ENCODE measurements at places on chromosomes 2 and 18.

DNA sequence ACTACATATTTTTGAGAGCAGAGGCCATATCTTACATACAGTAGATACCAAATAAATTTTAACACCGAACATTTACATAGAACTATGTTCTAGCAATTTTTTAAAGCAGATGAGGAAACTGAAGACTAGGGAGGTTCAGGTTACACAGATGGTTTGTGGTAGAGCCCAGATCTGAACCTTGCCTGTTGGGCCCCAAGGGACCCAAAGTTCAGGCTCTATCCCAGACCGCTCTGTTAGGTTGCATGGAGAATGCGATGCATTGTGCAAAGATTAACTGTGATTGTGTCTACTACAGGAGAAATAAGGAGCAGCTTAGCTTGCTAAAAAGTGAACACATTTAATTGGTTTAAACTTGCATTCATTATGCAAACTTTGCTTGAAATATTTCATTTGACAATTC is 16.4 kb upstream of the DSC3 start:
- no peak for DNase-seq

DNA sequence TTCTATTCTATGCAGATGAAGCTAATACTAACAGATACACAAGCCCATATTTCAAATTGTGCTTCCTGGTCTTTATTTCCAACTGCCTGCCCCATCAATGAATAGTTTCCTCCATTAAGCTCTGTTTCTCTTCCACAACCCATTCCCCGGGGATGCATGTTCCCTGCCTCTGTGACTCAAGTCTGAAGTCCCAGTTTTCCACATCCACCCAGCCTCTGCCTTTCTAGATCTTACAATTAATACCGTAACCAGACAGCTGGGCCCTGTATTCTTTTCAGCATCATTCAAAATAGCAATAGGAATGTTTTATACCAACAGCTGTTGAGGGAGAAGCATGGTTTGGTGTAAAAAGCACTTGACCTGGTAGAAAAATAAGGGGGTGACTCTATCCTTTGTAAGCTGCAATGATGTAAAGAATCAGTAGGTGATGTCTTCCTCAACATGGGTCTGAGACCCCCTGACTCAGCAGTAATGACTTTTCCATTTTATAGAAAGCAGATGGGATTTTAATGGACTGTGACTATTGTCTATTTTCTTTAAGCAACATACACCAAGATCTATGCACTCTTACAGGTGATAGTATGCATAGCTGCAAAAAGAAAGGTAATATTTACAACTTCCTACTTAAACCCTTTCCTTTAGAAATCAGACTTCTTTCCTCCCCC is 46.1 kb upstream of the DAPL1 start:
- no peak for DNase-seq

DNA sequence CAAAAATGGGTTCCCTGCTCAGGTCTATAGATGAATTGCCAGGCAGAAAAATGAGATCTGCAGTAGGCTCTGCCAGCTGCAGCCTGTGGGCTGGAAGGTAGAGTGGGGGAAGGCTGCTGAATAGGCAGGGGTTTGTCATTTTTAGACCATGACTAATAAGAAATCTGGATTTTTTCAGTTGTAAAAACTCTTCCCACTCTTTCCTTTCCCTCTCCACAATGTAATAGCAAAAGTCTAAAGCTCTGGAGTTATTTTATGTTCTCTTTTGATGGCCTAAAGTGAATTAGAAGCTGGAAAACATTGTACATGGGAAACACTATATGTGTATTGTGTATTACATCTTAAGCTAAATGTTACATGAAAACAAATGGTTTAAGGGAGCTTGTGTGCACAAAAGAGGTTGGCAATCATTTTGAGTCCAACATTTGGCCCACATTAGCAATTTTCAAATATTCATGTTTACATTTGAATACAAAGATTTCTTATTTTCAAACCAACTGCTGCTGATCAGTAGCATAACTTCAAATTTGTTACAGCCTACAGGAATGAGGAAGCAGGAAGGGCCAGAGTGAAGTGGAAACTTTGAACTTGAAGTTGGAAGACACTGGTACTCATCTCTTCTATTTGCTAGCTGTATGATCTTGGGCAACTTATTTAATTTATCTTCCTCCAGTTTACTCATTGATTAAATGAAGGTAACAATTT is 407.1 kb downstream of the SLC4A3 start:
- no peak for DNase-seq

DNA sequence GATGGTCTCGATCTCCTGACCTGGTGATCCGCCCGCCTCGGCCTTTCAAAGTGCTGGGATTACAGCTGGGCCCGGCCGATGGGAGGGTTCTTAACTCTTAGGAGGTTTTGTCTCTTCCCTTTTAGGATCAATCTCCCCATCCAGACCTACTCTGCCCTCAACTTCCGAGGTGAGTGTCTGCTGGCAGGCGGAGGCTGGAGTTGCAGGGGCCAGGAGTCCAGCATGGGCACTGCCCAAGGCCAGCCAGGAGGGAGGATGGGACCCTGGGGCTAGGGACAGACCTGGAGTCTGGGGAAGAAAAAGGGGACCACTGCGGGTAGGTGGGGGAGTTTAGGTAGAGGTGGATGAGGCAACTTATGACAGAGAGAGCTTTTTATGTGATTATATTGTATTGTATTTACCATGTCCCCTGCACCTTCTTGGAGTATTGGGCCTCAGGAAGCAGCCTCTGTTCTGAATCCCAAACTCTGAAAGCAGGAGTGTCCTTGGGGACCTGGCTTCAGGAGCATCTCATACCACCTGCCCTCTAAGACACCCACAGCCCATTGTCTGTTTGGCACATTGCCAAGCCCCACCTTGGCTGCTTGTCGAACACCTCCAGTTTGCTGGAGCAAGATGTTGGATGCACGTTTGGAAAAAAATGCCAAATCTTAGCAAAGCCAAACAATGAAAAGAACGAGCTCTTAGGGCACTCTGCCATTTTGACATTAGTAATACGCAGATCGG is 5.6 kb downstream of the DES start:
- DNase-seq = no peak

- DNase-seq = no peak
Measured at GRCh38 chr2:1619556-1619955, 124.8 kb downstream of the PXDN start.

GRCh38 chr2:158178646-158179045 is 77.0 kb downstream of the UPP2 start:
- no peak for DNase-seq

DNA sequence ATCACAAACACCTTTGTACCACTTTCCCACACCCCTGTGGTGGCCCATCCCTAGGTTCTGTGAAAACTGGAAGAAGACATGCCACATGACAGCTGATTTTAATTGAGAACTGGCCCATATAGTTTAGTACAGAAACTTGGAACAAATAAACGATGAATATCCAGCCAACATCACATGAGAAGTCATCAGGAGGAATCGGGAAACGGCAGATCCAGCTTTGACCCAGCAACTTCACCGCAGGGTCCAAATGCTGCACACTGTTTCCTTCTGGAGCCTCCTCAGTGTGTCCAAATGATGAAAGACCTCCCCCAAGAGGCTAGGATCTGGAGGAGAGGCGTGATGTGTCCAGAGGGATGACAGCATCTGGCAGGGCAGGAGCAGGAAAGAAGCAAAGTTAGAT is 75.5 kb downstream of the COPS8 start:
- no peak for DNase-seq

DNA sequence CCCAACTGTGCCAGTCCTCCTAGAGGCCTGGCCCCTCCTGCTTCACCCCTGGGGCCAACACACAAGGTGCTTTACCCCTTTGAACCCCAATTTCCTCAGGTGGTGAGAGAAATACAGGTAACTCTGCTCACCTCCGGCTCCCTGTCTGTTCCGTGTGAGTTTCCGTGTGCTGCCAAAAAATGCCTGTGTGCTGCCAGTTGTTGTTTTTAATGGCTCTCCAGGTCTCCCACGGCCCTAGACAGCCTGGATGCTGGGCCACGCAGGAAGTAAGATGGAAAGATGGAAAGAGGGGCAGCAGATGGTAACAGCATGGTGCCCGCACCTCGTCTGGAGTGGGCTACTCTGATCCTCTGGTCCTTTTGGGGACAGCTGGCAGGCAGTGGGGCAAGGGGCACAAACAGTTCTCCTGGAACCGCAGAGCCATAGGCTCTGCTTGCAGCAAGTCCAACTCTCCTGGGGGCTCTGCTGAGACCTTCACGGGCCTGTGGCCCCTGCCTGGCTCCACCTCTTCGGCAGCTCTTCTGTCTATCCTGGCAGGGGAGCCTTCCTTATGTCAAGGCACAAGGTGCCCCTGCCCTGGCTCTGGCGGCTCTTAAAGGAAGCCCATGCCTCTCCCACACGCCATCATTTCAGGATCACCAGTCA is 4.3 kb upstream of the ARHGEF4 start:
- DNase-seq = no peak

GRCh38 chr2:176135035-176135440 is 5.5 kb downstream of the HOXD8 start:
- no peak for DNase-seq

DNA sequence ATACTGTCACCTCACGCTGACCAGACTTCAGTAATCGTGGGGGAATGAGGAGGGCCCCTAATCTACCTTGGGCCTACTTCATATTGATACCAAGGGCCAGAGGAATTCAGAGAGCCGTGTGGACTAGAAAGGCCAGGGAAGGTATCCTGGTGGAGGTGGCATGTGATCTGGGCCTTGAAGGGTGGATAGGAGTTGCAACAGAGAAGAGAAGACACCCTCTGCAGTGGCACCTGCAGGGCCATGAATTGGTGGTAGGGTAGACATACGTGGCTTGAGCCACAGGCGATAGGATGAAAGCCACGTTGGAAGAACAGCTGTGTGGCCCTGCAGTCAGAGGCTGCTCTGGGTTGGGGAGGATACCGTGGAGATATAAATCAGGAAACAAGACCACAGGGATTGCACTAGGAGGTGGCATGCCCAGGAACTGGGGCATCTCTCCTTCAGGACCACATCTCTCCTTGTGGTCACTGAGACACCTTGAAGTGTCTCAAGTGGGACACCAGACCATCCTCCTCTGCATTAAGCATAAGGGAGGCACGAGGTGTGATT is 141.4 kb downstream of the CYP26B1 start:
- DNase-seq = no peak

DNA sequence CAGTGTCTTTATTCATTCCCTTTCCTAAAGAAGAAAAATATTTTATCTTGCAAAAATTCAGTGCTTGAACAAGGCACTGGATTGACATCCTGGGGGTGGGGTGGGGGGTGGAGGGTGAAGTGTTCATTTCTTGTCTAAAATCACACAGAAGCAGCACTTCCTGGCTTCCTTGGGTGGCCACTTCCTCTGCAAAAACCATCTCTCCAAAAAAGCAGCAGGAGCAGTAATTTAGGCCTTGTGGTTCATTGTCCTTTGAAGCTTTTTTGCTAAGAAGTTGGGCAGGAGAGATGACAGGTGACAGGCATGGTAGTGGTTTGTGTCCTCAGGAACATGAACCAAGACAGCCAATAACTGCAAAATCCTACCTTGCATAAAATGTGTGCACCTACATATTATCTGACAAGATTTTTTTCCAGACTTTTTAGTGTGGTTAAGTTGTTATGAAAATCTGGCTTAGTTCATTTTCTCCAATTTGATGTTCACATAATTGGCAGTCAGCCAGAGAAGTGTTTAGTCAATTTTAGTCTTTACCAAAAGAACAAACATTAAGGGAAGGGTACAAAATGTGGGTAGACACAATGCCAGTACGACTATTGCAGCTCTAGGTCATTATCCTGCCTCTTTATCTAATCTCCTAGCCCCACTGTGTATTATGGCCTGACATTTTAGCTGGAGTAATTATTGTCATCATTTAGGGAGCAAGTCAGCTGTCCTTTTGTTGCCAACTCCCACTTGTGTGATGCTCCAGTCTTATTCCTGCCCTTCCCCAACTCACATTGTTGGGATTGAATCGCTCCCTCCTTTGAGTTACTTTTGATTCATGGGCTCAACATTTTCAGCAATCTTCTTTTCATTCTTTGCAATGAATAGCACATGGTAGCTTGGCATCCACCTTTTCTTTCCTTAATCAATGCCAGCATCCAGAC is 177.2 kb downstream of the MYO3B start:
- DNase-seq = no peak

DNA sequence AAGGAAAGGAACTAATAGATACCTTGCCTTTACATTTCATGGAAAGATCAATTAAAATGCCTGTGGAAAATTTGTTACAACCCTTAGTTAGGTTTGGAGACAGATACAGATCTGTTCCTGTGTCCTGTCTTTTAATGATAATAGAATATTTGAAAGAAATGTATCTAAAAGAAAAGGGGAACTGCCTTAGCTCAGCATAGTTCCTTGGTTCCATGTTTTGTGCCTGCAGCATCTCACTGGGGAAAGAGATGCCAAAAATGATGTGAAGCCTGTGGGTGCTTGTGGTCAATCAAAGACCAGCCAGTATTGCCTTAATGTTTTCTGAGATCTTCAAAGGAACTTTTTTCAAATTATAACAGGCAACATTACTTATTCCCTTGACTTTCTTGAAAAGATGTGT is 147.6 kb downstream of the ADCYAP1 start:
- DNase-seq = no peak

DNA sequence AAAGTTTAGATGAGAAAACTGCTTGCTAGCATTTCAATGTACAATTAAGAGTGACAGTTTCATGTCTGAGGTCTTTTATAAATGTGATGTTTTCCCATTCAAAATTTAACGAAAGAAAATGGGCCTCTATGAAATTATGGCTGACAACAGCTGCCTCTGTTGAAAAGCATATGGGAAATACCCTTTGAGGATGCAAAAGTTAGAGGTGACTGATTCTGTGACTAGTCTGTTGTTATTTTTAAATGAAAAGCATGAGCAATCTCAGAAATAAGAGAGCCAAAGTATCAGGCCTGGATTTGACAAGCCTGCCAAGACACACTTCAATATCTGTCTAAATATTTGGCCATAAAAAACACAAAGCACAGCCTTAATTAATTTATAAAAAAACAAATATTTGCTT is 580.8 kb downstream of the ERBB4 start:
- DNase-seq = no peak

DNA sequence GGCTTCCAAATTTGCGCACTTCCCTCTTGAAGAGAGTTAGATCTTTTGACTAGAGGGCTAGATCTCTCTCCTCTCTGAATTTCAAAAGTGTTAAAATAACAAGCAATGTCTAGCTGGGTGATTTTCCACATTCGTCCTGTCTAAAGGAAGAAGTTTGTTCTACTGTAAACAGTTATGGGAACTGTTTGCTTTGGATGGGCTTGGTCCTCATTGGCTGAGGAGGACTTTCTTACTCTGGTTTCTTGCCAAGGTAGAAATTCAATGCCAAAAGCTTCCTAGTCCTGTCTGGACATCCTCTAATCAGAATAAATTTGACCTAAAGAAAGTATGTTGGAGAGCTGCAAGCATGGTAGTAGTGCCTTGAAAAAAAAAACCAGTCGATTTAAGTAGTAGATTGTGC is 47.4 kb upstream of the RAPH1 start:
- no peak for DNase-seq

DNA sequence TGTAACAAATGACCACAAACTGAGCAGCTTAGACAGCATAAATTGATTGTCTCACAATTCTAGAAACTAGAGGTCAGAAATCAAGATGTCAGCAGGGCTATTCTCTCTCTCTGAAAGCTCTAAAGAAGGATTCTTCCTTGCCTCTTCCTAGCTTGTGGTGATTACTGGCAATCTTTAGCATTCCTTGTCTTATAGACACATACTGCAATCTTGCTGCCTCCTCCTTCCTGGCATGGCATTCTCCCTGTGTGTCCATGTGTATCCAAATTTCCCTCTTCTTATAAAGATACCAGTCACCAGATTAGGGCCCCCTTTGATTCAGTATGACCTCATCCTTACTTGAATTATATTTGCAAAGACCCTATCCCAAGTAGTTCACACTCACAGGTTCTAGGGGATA is 2.3 kb downstream of the ASB3 start:
- DNase-seq = no peak

GRCh38 chr2:223711596-223712326 is 109.6 kb upstream of the SCG2 start:
- DNase-seq = no peak
